T-helper 1 cell (primary cell): ENCODE measurements at places on chromosomes 11 and 22.

DNA sequence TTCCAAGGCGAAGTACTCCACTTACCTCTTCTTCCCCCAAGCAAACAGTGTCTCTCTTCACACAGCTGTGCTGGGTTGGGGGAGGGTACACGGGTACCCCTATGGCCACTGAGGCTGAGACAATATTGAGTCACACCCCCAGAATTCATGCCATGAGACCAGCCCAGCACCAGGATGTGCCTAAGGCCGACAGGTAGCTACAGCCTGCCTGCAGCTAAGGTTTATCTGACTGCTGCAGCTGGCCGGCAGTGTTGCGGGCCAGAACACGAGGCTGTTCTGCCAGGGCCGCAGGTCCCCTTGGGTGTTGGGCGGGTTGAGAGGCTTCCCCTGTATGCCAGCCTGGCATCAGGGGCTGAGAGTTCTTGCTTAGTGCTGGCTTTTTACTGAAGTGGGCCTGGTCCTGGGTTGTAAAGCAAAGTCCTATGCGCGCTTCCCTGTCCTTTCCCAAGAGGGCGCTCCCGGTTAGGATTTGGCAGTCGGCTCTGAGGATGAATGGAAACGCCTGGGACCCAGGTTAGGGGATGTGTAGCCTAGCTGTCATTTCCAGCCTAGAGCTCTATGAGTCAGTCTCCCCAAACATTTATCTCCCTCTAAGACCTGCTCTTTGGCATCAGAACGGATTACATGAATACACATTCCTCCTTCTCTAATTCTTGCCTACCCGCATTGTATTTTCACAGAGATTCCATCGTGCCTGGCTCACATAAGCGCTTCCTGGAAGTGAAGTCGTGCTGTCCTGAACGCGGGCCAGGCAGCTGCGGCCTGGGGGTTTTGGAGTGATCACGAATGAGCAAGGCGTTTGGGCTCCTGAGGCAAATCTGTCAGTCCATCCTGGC, 7.1 kb downstream of the USP18 start:
- no peak for DNase-seq

GRCh38 chr11:95531116-95531515, 258.5 kb downstream of the FAM76B start:
- DNase-seq, result no peak

DNA sequence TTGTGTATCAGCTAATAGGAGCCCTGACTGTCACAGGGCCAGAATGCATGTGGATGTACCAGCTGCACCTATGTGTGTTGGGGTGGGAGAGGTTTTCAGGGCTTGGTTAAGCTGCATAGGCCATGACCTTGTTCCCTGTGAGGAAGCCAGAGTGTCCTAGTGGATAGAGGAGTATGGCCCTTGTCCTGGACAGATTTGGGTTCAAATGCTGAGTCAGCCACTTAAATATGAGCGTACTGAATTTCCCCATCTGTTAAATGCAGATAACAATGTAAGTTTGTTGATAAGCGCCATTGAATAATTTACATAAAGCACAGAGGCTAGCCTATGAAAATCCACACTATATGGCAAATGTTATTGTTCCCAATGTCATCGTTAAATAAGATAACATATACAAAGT, 74.4 kb downstream of the PANX1 start:
- no peak for DNase-seq

- no peak for DNase-seq
Measured at GRCh38 chr11:34976496-34977088, 60.2 kb downstream of the PDHX start.
